ENCODE measurements at places on chromosomes 4 and X. TPM values are rescaled to one million over a fixed set of nuclear protein-coding genes. Genes with fewer than 3 reads are reported as not detected.

Gene SSX1
- total RNA-seq, result not detected

Gene INPP4B
- total RNA-seq, result 30.4 TPM

Gene VMA21
- 39.3 TPM for total RNA-seq

Gene UNC5C
- 10.0 TPM for total RNA-seq

Gene SRPX
- 65.9 TPM for total RNA-seq

Gene PF4V1
- not detected for total RNA-seq

Gene GAGE12F
- total RNA-seq, result not detected

Gene NLGN3
- 1.1 TPM for total RNA-seq

DNA sequence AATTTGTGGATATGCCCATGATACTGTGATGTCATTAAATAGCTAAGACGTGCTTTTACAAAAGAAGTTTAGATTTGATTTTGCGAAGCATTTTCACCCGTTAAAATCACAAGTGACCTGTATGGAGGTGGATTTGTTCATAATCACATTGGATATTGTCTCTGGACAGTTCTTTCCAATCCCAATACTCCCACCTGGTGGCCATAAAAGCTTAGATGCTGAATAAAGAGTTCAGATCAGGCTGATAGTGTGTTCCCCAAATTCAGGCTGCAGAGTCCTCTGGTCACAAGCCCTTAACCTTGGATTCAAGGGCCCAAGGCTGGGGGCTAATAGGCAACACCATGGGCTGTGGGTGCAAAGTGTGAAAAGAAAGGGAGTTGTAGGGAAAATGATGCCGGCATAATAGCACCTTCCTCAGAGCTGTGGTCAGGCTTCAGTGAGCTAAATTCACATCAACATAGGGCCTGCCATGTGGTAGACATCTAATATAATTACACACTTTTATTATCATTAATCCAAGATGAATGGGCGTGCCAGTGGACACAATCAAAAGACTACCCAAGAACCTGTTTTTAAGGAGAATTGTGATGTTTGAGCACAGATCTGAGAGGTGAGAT, 28.1 kb downstream of the SMIM43 start:
- no peak overlapping the region for H3K4me3 ChIP-seq
- no peaks in the 10 kb centered on the region for H3K36me3 ChIP-seq
- no peaks in the 10 kb centered on the region for H3K27me3 ChIP-seq
- H3K27ac ChIP-seq, result no peak overlapping the region
- H3K4me1 ChIP-seq, result no peaks in the 10 kb centered on the region

GRCh38 chrX:151177141-151178027, 1.0 kb downstream of the GPR50 start:
- no peaks in the 10 kb centered on the region for H3K27me3 ChIP-seq
- H3K27ac ChIP-seq, result no peak overlapping the region
- H3K4me3 ChIP-seq, result peak overlapping the region; percentile 23
- no peaks in the 10 kb centered on the region for H3K4me1 ChIP-seq
- no peak for DNase-seq

DNA sequence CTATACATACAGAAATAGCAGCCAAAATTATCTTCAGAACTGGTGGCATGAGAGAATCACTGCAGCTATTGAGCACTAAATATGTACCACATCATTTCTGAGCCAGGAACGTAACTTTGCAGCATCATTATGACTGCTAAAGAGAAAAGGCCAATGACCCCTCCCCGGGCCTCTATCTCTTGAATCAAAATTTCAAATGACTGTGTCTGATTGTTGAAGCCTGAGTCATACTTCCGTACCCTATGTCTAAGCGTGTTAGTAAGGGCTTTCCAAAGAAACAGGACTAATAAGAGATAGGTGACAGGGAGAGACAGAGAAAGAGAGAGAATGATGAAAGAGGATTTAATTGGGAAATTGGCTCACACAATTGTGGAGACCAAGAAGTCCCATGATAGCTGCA, 445.5 kb upstream of the SPANXN1 start:
- no peak overlapping the region for H3K27ac ChIP-seq
- no peaks in the 10 kb centered on the region for H3K27me3 ChIP-seq
- DNase-seq, result no peak
- no peaks in the 10 kb centered on the region for H3K4me1 ChIP-seq
- no peak overlapping the region for H3K4me3 ChIP-seq

GRCh38 chrX:67604979-67605703, 61.3 kb downstream of the AR start:
- H3K4me3 ChIP-seq, result no peak overlapping the region
- H3K36me3 ChIP-seq, result no peaks in the 10 kb centered on the region
- DNase-seq, result no peak
- no peaks in the 10 kb centered on the region for H3K27me3 ChIP-seq
- H3K27ac ChIP-seq, result peak overlapping the region; percentile 27

GRCh38 chrX:17655211-17656034, 81.9 kb upstream of the SCML1 start:
- no peaks in the 10 kb centered on the region for H3K36me3 ChIP-seq
- H3K4me3 ChIP-seq, result peak overlapping the region; percentile 72
- no peak overlapping the region for H3K27ac ChIP-seq
- no peak for DNase-seq

- H3K27me3 ChIP-seq, result no peaks in the 10 kb centered on the region
- no peak overlapping the region for H3K4me3 ChIP-seq
- H3K36me3 ChIP-seq, result no peaks in the 10 kb centered on the region
Observed at GRCh38 chr4:79413886-79414285, 5.9 kb upstream of the GK2 start.

GRCh38 chr4:102592256-102592655, 91.1 kb downstream of the NFKB1 start:
- H3K4me3 ChIP-seq, result no peak overlapping the region
- no peaks in the 10 kb centered on the region for H3K4me1 ChIP-seq
- H3K36me3 ChIP-seq, result peaks cover 20% of the 10 kb centered on the region
- H3K27ac ChIP-seq, result no peak overlapping the region
- H3K27me3 ChIP-seq, result no peaks in the 10 kb centered on the region

DNA sequence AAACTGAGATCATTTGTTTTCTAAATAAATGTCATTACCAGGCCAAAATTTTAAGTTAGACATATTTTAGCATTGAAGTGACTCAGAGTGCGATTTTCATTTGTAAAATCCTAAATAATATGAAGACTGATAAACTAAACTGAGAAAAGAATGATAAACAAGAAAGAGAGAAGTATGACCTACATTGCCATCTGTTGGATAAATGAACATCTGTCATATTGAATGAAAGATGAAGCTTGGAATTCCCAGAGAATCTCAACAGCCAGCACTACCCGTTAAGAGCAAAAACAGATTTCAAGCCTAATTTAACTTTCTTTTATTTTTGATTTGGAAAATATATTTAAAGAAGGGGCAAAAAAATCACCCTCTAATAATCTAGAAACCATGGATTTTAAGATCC, 591.0 kb upstream of the ATOH1 start:
- no peak for DNase-seq
- no peaks in the 10 kb centered on the region for H3K36me3 ChIP-seq
- no peak overlapping the region for H3K4me3 ChIP-seq
- H3K27me3 ChIP-seq, result no peaks in the 10 kb centered on the region

- H3K4me1 ChIP-seq, result no peaks in the 10 kb centered on the region
- no peaks in the 10 kb centered on the region for H3K36me3 ChIP-seq
- no peak overlapping the region for H3K27ac ChIP-seq
Observed at GRCh38 chr4:52684896-52685295, 25.8 kb upstream of the USP46 start.

GRCh38 chr4:48297256-48297846, 27.7 kb upstream of the TEC start:
- no peak for DNase-seq
- no peaks in the 10 kb centered on the region for H3K36me3 ChIP-seq
- no peaks in the 10 kb centered on the region for H3K27me3 ChIP-seq
- no peak overlapping the region for H3K27ac ChIP-seq
- no peak overlapping the region for H3K4me3 ChIP-seq
- no peaks in the 10 kb centered on the region for H3K4me1 ChIP-seq

GRCh38 chr4:168765726-168766125, 244.3 kb downstream of the CBR4 start:
- H3K4me1 ChIP-seq, result peaks cover 57% of the 10 kb centered on the region
- no peaks in the 10 kb centered on the region for H3K27me3 ChIP-seq
- DNase-seq, result peak; percentile 31
- peak overlapping the region; percentile 90 for H3K27ac ChIP-seq

DNA sequence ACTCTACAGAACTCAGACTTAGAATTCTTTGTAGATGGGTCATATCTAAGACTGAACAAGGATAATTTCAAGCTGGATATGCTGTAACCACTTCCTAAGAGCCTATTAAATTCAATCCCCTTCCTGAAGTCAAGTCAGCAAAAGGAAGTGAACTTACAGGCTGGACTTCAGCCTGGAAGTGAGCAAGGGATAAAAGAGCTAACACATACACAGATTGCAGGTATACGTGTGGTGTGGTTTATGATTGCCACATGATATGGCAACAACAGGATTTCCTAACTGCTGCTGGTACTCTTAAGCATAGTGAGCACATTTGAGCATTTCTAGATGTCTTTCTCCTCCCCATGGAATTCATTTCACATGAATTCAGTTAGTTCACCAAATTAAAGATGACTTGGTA, 38.2 kb upstream of the UXT start:
- no peak for DNase-seq
- H3K27me3 ChIP-seq, result no peaks in the 10 kb centered on the region
- H3K4me3 ChIP-seq, result no peak overlapping the region

DNA sequence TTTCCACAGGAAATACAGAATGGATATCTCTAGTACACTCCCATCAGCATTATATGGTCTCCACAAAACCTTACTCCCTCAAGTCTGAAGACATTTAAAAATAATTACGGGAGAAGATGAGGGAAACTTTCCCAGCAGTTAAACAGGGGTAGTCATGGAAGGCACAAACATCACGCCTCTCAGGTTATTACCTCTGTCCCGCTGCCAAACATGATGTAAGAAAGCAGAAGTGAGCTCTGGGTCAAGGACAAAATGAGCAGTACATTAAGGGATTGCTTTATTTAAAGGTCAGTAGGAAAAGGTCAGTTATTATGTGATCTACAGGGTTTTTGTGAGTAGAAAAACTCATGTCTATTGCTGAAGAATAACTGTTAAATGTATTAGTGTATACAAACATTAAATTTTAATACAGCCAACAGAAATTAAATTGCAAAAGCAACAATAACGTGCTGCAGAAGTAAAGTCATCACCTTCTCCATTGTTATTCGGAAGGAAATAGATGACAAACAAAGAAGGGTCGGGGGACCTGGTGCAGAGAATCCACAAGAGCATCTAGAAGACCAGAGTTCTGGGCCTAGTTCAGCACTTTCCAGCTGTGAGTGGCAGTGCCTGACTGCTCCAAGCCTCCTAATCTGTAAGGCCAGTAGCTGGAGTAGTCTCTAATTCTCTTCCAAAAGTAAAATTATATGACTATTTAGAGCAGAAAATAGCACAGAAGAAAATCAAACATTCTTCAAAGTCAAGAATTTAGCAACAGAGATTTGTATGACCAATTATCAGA, 171.2 kb downstream of the PPP3CA start:
- H3K36me3 ChIP-seq, result no peaks in the 10 kb centered on the region
- H3K4me1 ChIP-seq, result no peaks in the 10 kb centered on the region
- no peaks in the 10 kb centered on the region for H3K27me3 ChIP-seq
- no peak overlapping the region for H3K27ac ChIP-seq

- H3K27me3 ChIP-seq, result no peaks in the 10 kb centered on the region
- no peak overlapping the region for H3K27ac ChIP-seq
- no peaks in the 10 kb centered on the region for H3K36me3 ChIP-seq
Observed at GRCh38 chr4:109410226-109410625, 23.4 kb upstream of the SEC24B start.

- H3K4me3 ChIP-seq, result no peak overlapping the region
- H3K36me3 ChIP-seq, result no peaks in the 10 kb centered on the region
- H3K27me3 ChIP-seq, result no peaks in the 10 kb centered on the region
- peaks cover 7% of the 10 kb centered on the region for H3K4me1 ChIP-seq
- no peak for DNase-seq
Observed at GRCh38 chr4:174201871-174202270, 81.6 kb downstream of the FBXO8 start.

All from thoracic aorta (tissue), 2 donors.